M059J (cell line): ENCODE measurements at places on chromosomes 7 and 10. TPM values are rescaled to one million over a fixed set of nuclear protein-coding genes. Genes with fewer than 3 reads are reported as not detected.

- no peak for DNase-seq
These were observed 6.1 kb upstream of the SLC29A4 start for GRCh38 chr7:5276611-5277010.

GRCh38 chr7:77184990-77185389, 14.6 kb downstream of the FGL2 start:
- DNase-seq = no peak

DNA sequence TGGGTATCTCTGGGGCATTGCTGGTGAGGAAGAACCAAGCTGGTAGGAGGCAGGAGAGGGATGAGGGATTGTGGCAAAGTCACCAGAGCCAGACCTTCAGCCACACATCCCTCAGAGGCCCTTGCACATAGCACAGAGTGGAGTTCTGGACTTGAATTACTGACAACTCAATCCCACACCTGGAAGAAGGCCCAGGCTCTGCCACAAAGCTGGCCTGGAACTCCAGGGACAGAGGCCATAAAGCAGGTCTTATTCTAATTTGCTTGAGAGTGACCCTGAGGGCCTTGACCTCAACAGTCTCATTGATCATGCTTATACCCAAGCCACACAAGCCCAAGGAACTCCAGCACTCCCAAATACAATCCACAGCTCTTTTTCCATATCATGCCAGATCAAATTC, 486.2 kb upstream of the ZMIZ1 start:
- DNase-seq = no peak

GRCh38 chr10:64394744-64395143, 873.5 kb downstream of the REEP3 start:
- no peak for DNase-seq

FUOM gene
- total RNA-seq = 0.27 and 6.5 TPM in 2 replicates

TRPV6 gene
- not detected in 2 replicates for total RNA-seq

PRSS37 gene
- not detected in 2 replicates for total RNA-seq

GJD4 gene
- total RNA-seq = not detected in 2 replicates

DNA sequence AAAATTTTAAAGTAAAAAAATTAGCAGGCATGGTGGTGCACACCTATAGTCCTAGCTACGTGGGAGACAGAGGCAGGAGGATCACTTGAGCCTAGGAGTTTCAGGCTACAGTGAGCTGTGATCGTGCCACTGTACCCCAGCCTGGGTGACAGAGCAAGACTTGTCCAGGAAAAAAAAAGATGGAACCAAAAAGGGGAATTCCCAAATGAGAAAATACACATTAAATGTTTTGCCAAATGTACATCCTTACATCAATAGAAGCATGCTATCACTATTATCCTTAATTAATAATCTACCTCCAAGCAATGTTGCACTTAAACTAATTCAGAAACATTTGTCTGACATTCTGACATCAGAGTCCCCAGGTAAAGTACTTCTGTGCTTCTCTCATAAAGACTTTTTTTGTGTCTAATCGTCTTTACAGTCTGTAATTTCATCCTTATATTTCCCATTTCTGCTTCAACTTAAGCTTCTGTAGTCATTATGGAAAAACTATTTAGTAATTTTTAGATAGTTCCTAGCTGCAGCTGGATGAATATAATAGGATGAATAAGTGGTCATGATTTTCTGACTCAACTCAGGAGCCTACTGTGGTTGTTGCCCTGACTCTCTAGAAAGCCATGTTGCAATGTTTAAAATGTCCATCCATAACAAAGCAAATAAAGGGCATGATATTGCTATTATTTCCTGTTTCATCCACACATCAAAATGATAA, 57.7 kb downstream of the MYPN start:
- DNase-seq = no peak

DNA sequence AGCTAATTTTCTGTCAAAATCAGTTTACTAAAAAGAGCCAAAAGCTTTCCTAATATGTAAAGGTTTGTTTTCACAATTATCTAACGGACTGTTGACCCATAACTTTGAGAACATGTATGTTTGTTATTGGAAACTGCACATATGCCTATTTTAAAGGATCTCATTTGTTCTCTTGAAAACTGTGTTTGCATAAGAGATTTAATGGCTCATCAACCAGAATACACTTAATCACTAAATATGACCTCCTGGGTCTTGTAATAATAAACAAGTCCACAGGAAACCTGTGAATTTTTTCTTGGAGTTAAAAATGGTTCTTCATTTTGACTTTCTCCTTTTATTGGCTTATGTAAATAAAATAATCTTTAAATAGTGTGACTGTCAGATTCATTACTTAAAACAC, 48.3 kb upstream of the STEAP1B start:
- DNase-seq = no peak

DNA sequence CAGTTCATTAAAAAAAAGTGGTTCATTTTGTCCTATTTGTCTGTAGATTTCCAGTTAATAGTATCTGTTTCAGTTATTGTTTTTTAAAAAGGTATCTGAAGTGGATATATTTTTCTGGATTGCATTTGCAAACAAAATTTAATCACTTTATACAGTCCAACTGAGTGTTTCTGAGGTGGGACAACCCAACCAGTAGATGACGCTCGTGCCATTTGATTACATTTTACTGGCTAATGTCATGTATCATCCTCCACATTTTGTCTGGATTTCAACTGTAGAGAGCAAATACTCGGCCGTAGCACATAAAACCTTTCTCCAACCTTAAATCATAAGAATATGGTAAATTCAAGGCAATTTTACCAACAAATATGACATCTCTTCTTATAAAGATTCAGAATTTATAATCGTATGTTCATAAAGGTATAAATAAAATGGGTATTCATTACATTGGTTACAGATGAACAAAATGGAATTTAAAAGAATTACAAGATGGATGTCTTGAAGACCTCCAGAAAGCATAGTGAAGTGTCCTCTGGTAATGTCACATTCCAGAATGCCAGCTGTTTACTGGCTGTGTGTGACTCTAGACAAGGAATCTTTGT, 789.0 kb downstream of the PHTF2 start:
- peak; percentile 67 for DNase-seq

DNA sequence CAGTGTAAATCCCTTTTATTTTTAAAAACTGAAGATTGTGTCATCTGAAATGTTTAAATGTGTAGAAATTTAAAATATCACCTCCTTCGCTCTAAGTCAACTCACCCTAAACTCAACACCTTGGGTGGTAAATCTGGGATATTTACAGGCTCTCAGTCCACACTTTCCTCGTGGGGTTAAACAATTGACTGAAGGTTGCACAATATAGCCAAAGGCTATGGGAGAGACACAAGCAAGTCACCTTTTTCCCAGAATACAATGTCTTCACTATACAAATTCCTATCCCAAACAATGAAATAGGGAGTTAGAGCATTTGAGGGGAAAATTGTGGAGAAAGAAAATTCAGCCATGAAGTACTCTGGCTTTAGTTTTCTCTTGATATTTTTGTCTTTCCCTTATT, 32.7 kb upstream of the MAT1A start:
- no peak for DNase-seq

DNA sequence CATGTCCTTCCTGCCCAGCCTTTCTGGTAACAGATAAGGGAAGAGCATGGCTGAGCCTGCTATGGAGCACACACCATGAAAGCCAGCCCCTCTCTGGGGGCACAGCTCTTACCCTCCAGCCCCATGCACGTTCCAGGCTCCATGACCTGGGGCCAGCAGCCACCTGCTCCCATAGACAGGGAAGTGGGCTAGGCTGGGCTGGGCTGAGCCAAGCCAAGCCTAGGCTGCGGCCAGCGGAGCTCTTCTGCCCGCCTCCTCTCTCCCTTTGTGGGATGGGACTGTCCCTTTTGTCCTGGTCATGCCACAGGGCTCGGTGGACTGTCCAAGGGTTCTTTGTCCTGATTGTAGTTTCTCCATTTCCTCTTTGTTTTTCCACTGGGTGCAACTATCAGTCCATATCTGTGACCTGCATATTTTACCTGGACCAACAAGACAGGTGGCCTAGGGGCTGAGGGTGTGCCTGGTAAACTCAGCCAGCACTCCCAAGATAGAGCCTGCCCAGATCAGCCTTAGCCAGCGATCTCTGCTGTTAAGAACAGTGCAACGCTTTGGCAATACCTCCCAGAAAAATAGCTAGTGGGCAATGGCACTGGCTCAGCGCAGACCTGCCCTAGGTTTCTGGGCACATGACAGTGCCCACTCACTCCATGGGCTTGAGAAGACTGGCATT, 97.2 kb upstream of the BTBD16 start:
- DNase-seq = no peak

TLX1 gene
- not detected in 2 replicates for total RNA-seq

MGAM2 gene
- total RNA-seq = not detected in 2 replicates

IFIT1B gene
- 0.37 and 0.76 TPM in 2 replicates for total RNA-seq

- peak; percentile 72 for DNase-seq
These were observed 339.8 kb downstream of the FRMD4A start for GRCh38 chr10:13990946-13991345.

LMOD2 gene
- not detected in 2 replicates for total RNA-seq

DNA sequence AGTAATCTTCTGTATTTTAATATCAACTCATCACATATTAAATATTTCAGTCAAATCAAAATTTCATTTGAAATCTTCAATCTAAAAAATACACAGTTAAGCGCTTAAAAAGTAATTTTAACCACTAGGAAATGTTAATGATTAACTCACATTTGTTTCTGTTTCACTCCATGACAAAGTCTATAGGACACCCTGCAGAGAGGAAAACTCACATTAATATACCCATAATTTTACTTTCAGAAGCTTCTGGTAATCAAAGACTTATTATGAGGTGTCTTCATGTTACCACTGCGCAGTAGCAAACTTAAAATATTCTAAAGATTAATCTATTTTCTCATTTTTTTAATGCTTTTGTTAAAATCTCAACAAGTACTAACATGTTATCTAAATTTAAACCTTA, 41.0 kb upstream of the ZNF518A start:
- no peak for DNase-seq

DNA sequence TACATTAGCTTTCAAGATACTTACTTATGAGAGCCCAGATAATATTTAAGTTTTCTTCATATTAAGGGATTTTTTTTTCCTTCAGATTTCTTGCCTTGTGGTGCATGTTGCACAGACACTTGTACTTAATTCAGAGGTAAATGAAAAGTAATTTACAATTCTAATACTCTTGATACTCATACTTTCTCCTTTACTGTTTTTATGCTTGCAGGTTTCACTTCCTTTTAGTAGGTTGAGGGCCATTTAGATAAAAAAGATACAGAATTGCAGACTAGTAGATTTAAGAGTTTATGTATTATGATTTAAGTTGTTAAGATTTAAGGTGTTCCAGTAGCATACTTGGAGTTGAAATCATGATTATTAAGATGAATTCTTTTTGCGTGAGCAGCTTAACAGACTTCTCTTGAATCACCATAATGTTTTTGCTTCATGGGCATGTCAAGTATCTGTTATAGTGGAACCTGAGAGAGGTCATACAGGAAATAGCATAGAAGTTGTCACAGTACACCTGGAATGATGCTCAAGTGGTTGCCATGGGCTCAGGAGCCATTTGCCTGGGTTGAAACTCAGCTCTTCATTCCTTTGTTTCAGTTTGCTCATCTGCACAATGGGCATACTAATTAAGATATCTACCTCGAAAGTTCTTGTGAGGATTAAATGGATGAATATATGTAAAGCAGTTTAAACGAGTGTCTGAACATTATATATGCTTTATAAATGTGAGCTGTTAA, 174.8 kb upstream of the PRPS1L1 start:
- no peak for DNase-seq

DNA sequence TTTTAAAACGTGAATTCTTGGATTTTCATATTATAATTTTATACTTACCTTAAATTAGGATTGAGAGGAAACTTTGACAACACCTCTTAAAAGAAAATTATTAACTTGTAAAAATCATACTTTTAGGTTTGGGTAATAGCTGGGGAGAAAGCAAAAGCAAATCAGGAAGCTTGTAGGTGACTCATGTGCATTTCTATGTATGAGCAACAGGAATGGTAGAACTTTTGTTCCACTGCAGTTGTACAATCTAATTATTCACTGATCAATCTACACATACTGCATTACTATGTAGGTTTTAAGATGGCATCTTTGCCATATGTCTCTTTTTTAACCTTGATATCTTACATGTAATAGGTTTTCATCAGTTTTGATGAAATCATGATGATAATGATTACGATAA, 223.2 kb downstream of the PRKG1 start:
- DNase-seq = no peak

GRCh38 chr10:3468919-3469638, 296.5 kb upstream of the PITRM1 start:
- peak; percentile 87 for DNase-seq
